Left lung (tissue), 14 donors: ENCODE measurements at places on chromosomes 2 and 18. TPM values are rescaled to one million over a fixed set of nuclear protein-coding genes. Genes with fewer than 3 reads are reported as not detected.

Gene CHMP1B
- 40.5 TPM for polyA plus RNA-seq

Gene ANKRD36
- 44.1 TPM for polyA plus RNA-seq

Gene NT5C1B
- polyA plus RNA-seq: 1.4 TPM

Gene EVX2
- polyA plus RNA-seq: not detected

Gene EMX1
- polyA plus RNA-seq: 0.24 TPM

Gene ARHGAP25
- 10.2 TPM for polyA plus RNA-seq

Gene REG3A
- polyA plus RNA-seq: not detected

Gene SLC30A3
- 0.39 TPM for polyA plus RNA-seq

Gene HOXD8
- 1.1 TPM for polyA plus RNA-seq

Gene CYBRD1
- polyA plus RNA-seq: 88.8 TPM

Gene SALL3
- 0.11 TPM for polyA plus RNA-seq

Gene KCNG2
- polyA plus RNA-seq: 0.37 TPM

Gene DAPL1
- 0.44 TPM for polyA plus RNA-seq

Gene RGPD8
- 5.9 TPM for polyA plus RNA-seq

Gene CTAGE1
- polyA plus RNA-seq: not detected

DNA sequence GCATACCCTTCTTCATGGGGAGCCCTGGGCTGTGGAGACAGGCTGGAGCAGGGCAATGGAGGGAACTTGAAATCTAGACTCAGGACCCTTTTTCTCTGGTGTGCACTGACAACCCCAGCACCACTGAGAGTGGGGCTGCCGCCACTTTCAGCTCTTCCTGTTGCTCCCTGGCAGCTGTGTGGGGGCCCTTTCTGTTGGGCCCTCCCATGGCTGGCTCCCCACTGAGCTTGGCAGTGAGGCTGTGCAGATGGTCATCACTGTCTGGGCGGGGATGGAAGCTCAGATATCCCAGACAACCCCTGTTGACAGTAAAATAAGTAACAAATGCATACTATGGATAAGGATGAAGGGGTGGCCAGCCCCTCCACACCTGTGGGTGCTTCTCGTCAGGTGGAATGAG lies 6.7 kb downstream of the MYO7B start:
- DNase-seq: no peak

DNA sequence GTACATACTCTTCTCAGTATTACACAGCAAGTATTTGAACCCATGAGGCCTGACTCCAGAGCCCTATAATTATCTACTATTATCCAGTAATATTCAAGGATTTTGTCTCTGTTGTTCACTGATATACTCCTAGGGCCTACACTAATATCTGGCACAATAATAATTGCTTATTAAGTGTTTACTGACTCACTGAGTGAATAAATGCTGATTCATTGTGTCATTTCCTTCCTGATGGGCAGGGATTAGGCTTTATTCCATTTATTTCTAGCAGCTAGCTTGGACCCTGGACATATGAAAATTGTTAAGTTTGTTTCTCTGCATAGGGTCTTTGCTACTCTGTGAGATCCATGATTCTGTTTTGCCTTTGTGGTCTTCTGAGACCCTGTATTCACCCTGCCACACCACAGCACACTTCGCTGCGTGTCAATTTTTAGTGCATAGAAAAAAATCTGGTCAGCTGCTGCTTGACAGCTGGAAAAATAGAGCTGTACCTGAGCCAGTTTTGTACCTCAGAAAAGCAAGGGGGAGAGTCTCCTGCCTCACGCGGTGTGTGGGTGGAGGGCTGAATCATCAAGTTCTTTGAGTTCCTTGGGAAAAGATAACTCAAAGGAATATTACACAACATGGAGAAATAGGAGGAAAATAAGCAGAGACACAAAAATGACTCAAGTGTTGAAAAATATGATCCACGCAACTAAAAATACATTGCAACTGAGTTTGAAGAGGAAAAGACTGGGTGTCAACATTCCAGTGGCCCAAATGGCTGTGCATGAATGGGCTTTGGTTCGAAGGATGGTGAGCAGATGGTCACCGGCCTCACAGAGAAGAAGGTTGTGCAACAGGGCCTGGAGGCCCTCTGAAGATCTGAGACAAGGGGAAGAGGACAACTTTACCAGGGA lies 18.9 kb upstream of the DPP4 start:
- DNase-seq: no peak

DNA sequence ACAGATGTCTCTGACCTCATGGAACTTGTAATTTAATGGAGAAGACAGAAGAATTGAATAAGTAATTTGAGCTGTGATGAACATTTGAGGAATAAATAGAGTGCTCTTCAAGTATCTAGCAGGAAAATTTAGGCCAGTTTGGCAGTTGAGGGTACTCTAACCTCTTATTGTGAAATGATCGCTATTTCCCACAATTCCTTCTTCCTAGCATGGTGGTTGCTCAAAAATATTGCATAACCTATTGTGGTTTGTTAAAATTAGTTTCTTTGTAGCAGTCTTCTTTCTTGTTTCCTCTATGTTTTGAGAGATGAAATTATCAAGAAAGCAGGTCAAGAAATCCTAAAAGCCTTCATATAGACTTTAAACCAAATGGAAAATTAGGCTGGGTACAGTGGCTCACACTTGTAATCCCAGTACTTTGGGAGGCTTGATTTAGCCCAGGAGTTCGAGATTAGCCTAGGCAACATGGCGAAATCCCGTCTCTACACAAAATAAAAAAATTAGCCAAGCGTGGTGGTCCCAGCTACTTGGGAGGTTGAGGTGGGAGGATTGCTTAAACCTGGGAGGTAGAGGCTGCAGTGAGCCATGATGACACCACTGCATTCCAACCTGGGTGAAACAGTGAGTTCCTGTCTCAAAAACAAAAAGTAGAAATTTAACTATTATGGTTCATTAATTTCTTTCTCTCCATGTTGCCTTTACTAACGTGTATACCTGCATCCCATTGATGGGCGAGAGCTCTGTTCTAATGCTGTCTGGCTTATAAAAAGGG lies 58.7 kb downstream of the RBKS start:
- DNase-seq: no peak

DNA sequence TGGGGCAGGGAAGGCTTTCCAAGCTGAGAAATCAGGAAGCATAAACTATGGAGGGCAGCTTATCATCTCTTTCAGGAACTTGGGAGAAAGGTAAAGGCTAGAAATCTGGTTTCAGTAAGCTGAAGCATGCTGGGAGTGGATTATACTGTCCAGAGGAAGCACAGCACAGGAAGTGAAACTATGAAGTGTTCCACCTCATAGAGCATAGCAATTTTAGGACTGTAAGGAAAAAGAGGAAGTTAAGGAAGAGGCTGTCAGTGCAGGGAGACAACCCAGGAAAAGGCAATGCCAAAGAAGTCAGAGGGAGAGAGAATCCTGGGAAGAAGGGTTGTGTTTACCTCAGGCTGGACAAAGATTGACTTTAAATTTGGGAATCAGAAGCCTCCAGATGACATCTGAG lies 51.9 kb downstream of the EFEMP1 start:
- no peak for DNase-seq

DNA sequence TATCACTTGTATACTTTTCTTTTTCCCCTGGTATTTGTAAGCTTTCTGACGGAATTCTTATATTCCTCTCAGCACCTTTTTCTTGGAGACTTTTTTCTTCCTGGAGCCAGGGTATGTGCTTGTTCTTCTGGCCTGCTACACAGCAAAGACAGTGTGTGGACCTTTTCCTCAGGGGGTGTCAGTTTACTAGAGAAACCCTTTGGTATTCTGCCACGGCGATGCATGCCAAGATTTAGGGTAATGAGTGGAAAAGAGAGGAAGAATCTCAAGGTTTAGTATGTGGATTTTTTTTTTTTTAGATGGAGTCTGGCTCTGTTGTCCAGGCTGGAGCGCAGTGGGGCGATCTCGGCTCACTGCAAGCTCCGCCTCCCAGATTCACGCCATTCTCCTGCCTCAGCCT lies 152.2 kb downstream of the PHLPP1 start:
- DNase-seq: no peak

GRCh38 chr2:81247648-81248047 lies 943.1 kb upstream of the LRRTM1 start:
- no peak for DNase-seq

DNA sequence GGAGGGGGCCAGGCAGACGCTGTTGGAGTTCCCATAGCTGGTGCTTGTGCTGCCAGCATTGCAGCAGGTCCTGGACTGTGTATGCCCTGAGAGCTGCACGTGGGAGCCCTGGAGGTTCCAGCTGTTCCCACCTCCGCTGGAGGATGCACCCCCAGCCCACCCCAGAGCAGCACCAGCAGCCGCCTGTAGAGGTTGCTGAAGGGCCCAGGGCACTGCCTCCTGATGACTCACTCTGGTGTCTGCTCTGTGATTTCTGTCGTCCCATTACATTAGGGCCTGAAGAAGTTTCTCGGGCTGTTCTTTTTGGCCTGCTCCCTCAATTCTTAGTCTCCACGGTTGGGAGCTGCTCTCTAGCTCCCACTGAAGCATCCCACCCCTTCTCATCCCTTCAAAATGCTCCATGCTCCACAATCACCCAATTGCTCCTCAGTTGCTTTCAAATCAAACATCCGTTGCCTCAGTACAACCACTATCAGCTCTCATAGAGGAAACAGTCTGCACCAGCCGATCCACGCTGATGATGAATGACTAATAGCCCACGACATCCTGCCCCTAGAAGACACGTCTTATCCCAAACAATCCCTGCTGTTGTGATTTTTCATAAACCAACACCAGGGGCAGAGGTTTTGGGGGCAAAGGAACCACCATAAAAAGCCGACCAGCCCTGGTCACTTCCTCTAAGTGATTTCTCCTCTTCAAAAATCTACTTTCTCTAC lies 65.2 kb upstream of the RNF152 start:
- no peak for DNase-seq

DNA sequence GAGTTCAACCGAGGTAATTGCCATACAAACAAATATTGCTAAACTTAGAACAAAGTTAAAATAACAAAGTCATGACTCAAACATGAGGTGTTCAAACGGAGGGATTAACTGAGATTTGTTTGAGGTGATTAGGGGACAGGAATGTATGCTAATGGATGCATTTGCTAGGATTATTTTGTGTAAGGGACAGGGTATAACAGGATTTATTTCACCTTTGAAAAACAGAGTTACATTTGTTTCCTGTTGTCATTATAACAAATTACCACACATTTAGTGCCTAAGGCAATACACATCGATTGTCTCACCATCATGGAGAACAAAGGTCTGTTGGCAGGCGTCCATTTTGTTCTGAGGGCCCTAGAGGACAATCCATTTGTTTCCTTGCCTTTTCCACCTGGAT lies 304.3 kb upstream of the CNTNAP5 start:
- DNase-seq: no peak

GRCh38 chr2:160205505-160205904 lies 5.4 kb upstream of the ITGB6 start:
- no peak for DNase-seq

DNA sequence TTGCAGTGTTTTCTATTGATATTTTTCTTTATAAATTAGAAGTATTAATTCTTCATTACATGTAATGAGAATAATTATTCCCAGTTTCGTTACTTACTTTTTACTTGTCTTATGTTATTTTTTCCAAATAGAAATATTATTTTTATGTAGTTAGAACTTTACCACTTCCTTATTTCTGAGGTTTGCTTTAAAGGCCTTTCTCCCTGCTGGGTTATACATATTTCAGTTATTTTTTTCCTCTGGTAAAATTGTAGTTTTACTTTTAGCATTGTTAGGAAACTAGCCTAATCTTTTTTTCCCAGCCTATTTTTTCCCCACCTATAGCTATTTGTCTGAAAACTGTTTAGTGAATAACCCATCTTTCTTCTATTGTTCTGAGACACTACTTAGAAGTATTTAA lies 17.1 kb downstream of the RNF144A start:
- DNase-seq: no peak

DNA sequence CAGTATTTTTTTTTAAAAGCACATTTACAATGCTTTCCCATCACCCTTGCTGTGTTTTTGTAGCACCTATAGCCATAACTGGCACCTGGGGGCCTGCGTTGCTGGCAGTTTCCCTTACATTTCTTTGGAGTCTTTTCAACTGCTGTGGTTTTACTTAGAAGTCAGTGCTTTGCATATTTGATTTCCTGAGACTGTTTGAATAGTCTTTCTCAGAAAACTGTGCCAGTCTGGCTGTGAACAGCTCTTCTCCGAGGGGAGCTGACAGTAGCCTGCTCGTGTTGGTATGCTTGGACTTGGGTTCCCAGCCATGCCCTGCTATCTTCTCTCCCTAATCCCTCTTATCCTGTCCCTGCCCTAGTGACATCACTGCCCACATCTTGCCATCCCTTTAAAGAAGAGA lies 81.5 kb downstream of the DPP4 start:
- no peak for DNase-seq

- no peak for DNase-seq
Measured at GRCh38 chr2:145273840-145274239, 753.9 kb upstream of the ZEB2 start.

GRCh38 chr2:112639936-112640335 lies 5.8 kb upstream of the SLC20A1 start:
- no peak for DNase-seq

DNA sequence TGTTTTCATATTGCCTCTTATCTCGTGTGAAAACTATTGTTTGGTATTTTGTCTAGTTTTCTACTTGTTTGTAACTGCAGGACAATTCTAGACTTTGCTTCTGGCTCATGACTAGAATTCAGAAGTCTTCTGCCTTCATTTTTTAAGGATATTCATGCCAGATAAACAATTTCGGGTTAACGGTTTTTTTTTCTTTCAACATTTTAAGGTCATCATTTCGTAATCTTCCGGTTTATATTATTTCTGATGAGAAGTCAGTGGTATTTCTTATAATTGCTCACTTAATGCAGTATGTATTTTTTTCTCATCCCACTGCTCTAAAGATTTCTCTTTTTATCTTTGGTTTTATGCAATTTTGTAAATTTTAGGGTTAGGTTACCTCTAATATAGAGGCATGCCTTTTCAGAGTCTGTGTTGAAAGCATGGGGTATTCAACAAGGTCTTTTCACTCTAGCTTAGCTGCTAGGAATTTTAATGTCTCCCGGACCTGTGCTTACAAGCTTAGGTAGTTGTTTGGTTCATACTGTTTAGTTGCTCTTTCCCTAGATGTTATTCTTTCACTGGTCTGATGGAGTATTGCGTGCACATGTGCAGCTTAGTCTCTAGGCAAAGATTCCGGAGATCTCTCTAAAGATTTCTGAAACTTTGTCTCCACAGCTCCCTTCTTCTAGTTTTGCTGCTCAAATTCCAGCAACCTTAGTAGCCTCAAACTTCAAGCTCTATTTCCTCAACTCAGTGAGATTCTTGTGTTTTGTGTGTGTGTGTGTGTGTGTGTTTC lies 198.1 kb downstream of the MCFD2 start:
- no peak for DNase-seq

- no peak for DNase-seq
Measured at GRCh38 chr2:160440888-160441287, 52.7 kb downstream of the RBMS1 start.
